NCI-H69 (cell line): ENCODE measurements at places on chromosomes 1 and 21.

- no peak for DNase-seq
These were observed 14.4 kb downstream of the DR1 start for GRCh38 chr1:93360111-93360510.

- DNase-seq, result no peak
These were observed 5.2 kb downstream of the AMPD1 start for GRCh38 chr1:114690148-114690547.

DNA sequence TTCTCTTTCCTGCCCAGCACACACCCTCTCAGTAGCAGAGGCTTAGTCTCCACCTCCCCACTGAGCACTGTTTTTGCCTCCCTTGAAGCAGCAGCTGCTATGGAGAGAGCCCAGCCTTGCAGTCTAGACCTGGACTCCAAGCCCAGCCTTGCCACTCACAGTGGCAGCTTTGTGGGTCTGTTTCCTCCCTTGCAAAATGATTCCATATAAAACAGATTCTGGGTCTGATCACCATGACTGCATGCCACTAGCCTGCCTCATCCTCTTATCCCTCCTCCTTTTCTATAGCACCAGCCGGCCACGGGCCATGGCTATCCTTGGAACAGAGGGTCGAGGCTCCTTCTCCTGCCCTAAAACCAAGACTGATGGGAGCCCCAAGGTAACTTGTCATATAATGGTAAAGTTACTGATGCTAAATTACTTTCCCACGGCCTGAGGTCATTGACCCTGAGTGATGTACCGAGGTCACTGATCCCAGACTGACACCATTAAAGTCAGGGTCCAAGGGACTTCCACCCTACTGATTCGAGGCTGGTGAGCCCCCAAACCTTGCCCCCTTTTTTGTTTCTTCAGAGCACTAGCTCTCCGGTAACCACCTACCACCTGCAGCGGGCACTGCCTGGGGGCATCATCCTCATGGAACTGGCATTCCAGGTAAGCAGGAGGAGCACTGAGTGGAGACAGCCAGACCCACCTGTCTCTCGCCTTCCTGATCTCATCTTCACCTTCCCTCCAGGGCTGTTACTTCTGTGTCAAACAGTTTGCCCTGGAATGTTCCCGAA, 7.9 kb downstream of the HYI start:
- no peak for DNase-seq

DNA sequence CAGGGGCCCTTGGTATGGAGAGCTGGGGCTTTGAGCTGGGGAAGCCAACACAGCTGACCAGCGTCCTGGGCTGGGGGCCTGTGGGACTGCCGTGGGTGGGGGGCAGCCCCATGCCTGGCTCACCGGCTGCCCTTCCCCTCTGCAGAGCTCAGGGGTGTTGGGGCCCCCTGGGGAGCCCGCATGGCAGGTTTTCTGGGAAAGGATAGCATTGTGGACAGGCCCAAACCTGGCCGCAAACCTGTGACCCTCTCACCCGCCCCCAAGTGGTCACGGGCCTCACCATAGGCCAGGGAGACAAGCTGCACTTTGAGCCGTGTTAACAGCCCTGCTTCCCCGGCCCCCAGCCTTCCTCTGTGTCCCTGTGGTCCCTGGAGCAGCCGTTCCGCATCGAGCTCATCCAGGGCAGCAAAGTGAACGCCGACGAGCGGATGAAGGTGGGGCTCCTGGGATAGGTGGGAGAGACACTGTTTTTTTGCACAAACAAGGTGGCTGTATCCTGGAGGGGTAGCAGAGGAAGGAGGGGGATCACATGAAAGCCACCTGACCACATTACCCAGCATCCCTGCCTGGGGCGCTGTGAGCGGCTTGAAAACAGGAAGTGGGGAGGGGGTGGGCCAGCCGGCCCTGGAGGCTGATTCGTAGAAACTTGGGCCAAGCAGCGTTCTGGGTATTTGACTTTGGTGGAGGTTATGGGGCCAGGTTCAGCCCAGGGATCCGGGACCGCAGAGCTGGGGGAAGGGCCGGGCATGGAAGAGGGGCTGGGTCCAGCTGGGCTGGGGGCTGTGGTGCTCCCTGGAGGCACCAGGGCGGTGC, 65.9 kb downstream of the PIK3CD start:
- DNase-seq, result no peak

DNA sequence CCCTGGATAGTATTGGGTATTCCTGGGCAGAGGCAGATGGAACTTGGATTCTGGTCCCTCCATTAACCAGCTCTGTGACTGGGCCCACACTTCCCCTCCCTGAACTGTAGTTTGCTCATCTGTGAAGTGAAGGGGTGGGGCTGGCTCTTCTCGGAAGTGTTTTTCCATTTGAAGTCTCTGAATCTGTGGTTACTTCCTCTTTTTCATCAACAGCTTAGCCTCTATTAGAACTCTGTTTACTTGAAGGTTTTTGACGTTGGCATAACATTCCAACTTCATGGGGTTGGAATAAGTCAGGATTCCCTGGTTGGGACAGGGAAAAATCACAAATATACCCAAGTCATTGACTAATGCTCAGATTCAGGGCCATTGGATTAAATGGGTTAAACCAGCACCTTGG, 3.6 kb downstream of the KIAA0040 start:
- no peak for DNase-seq
